Right renal cortex interstitium (tissue), 3 donors: ENCODE measurements at places on chromosomes 6 and 20. TPM values are rescaled to one million over a fixed set of nuclear protein-coding genes. Genes with fewer than 3 reads are reported as not detected.

Gene ERVFRD-1
- 0.22 TPM for polyA plus RNA-seq

Gene TPBG
- 23.0 TPM for polyA plus RNA-seq

Gene CST9
- polyA plus RNA-seq = not detected

Gene PDYN
- 0.43 TPM for polyA plus RNA-seq

GRCh38 chr6:128822271-128822670, 60.7 kb upstream of the LAMA2 start:
- no peak for DNase-seq

- no peak for DNase-seq
Measured at GRCh38 chr6:13796781-13797180, 17.6 kb downstream of the MCUR1 start.

GRCh38 chr6:160028487-160029275, 59.8 kb downstream of the IGF2R start:
- no peak for DNase-seq

DNA sequence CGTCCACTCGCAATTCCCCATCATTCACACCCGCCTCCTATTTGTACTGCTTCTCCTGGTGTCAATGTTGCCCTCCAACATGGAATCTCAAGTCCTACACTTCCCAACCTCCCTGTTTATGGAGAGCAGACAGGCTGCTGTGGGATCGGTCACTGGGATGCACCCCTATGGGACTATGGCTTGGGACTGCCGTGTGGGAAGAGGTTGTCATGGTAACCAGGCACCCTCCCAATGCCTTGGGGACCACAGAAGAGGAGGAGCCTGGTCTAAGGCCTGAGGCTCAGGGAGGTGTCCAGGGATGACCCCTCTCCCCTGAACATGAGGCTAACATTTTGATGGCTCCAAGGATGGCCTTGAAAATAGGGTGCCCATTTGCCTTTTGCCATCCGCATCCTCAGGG, 116.6 kb upstream of the CST7 start:
- DNase-seq = no peak
